ENCODE measurements at places on chromosomes 4 and X.
A peak's percentile ranks its signal among the peaks of the same experiment; 100 is the strongest.

- H3K4me3 ChIP-seq = no peak overlapping the region
- H3K27ac ChIP-seq = no peak overlapping the region
- no peak for DNase-seq
- peaks cover 2% of the 10 kb centered on the region for H3K27me3 ChIP-seq
- H3K36me3 ChIP-seq = no peaks in the 10 kb centered on the region
- H3K4me1 ChIP-seq = no peaks in the 10 kb centered on the region
Observed at GRCh38 chrX:140132937-140133336, 167.6 kb upstream of the CXorf66 start.

GRCh38 chr4:76659103-76659490, 224.1 kb downstream of the SHROOM3 start:
- H3K27ac ChIP-seq = peak overlapping the region; percentile 10
- H3K4me3 ChIP-seq = no peak overlapping the region
- no peaks in the 10 kb centered on the region for H3K27me3 ChIP-seq
- DNase-seq = no peak
- no peaks in the 10 kb centered on the region for H3K36me3 ChIP-seq

GRCh38 chrX:134694333-134695322, 36.4 kb upstream of the PLAC1 start:
- H3K27ac ChIP-seq = no peak overlapping the region
- no peaks in the 10 kb centered on the region for H3K27me3 ChIP-seq
- H3K4me3 ChIP-seq = no peak overlapping the region
- no peaks in the 10 kb centered on the region for H3K36me3 ChIP-seq

- H3K27me3 ChIP-seq = peaks cover 51% of the 10 kb centered on the region
- no peaks in the 10 kb centered on the region for H3K36me3 ChIP-seq
- no peak overlapping the region for H3K27ac ChIP-seq
- DNase-seq = no peak
- H3K4me3 ChIP-seq = no peak overlapping the region
Observed at GRCh38 chr4:2024683-2025082, 15.9 kb upstream of the NELFA start.
